Stimulated activated CD8-positive, alpha-beta memory T cell treated with anti-CD3 and anti-CD28 coated beads, Interleukin-4, amount 100 ng/mL, for 4 hours (primary cell): ENCODE measurements at places on chromosomes 12 and 14.

- DNase-seq: no peak
Measured at GRCh38 chr12:15276088-15276698, 46.1 kb upstream of the PTPRO start.

- no peak for DNase-seq
Measured at GRCh38 chr14:22844221-22845102, 8.1 kb downstream of the MMP14 start.

GRCh38 chr12:121872546-121873215 is 14.0 kb upstream of the HPD start:
- no peak for DNase-seq

DNA sequence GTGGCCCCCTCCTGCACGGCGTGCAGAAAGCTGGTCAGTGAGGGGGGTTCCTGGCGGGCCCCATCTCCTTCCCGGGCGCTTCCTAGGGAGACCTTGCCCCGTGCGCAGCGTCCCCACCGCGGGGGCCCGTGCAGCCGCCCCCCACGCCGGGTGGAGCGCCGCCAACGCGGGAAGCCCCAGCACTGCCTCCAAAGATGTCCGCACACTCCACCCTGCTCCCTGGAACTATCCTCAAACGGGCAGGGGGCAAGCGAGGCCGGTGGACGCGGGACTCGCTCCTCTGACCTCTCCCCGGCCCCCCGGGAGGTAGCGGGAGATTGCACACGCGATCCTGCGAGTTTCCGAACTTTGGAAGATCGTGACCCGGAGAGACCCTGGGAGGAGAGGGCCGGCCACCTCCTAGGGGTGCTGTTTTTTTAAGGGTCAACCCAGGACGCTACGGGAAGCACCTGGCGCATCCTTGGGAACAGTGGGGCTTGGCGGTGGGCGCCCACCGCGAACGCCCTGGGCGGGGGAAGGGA is 1.5 kb upstream of the FZD10 start:
- no peak for DNase-seq
